Purkinje cell (primary cell): ENCODE measurements at places on chromosomes 7 and 10. TPM values are rescaled to one million over a fixed set of nuclear protein-coding genes. Genes with fewer than 3 reads are reported as not detected.

The RGR gene
- polyA plus RNA-seq: 3.0 and 5.1 TPM in 2 replicates

The MSS51 gene
- 0.20 and 0.36 TPM in 2 replicates for polyA plus RNA-seq

The DENND2A gene
- 0.99 and 1.4 TPM in 2 replicates for polyA plus RNA-seq

The LRRN3 gene
- 430 and 457 TPM in 2 replicates for polyA plus RNA-seq

The NPFFR1 gene
- 0.13 and 0.71 TPM in 2 replicates for polyA plus RNA-seq

The SMO gene
- polyA plus RNA-seq: 1.0 and 2.7 TPM in 2 replicates

The ITPRID1 gene
- 2.0 TPM in 1 of 2 replicates, not detected in the other for polyA plus RNA-seq

The GHRHR gene
- not detected in 2 replicates for polyA plus RNA-seq

The FAM237B gene
- not detected in 2 replicates for polyA plus RNA-seq

The TAS2R16 gene
- polyA plus RNA-seq: not detected in 2 replicates

The UCMA gene
- polyA plus RNA-seq: not detected in 2 replicates

The DYDC2 gene
- 0.83 TPM in 1 of 2 replicates, not detected in the other for polyA plus RNA-seq

The HOXA9 gene
- polyA plus RNA-seq: not detected in 2 replicates

The CCL24 gene
- not detected in 2 replicates for polyA plus RNA-seq

The ELN gene
- not detected in 2 replicates for polyA plus RNA-seq

The COL13A1 gene
- 2.0 TPM in 1 of 2 replicates, not detected in the other for polyA plus RNA-seq

The CFTR gene
- 1.6 TPM in 1 of 2 replicates, not detected in the other for polyA plus RNA-seq

The SRI gene
- polyA plus RNA-seq: 158 and 175 TPM in 2 replicates

The AGR3 gene
- 5.3 and 7.4 TPM in 2 replicates for polyA plus RNA-seq

The IGF2BP3 gene
- not detected in 2 replicates for polyA plus RNA-seq
